NCI-H460 (cell line): ENCODE measurements at places on chromosomes 6 and 20.

DNA sequence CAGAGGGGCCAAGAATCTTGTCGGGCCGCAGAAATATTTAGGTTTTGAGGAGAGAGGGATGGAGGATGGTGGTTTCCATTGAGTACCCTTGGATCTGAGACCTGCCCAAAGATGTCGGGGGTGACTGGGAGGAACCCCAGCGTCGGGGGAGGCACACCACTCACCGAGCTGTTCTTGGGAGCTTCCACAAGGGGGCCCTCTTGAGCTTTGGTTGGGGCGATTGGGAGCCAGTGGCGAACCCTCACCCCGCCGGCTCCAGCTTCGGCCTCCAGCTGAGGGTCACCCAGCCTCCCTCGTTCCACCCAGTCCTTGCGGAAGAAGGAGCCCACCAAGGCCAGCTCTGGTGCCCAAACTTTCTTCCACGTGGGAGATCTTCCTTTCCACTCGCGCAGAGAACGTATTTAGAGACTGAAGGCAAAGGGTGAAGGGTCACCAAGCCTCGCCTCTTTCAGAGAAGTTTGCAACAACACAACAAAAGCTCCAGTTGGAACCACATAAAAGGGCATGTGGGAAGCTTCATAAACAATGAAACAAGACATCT, 33.6 kb downstream of the APCDD1L start:
- peak; percentile 6 for DNase-seq

DNA sequence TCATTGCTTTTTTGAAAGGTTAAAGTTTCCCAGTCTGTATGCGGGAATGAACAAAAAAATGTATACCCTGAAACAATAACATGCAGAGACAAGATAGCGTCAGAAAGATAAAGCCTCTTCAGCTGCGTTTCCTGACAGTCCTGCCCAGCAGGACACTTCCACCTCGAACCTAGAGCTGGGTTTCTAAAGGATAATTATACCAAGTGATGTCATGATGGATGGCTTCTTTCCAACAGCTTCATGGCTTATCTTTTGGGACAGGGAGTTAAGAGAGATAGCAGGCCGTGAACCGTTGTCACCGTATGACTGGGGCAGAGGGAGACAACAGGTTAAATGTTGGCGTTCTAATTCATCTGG, 267.6 kb upstream of the SGK1 start:
- no peak for DNase-seq

GRCh38 chr6:14149739-14150130, 32.2 kb downstream of the CD83 start:
- no peak for DNase-seq

GRCh38 chr6:155584006-155584405, 128.4 kb upstream of the NOX3 start:
- no peak for DNase-seq

GRCh38 chr20:7459083-7459482, 481.2 kb downstream of the HAO1 start:
- DNase-seq = no peak

GRCh38 chr20:25230166-25230831, 17.6 kb upstream of the PYGB start:
- no peak for DNase-seq

GRCh38 chr6:110180228-110181008, at the start of gene CDC40:
Gene CDC40, plus strand, starts transcription at chr6:110180427. Its CDS starts 18 bp downstream, at chr6:110180445.
- DNase-seq = no peak

DNA sequence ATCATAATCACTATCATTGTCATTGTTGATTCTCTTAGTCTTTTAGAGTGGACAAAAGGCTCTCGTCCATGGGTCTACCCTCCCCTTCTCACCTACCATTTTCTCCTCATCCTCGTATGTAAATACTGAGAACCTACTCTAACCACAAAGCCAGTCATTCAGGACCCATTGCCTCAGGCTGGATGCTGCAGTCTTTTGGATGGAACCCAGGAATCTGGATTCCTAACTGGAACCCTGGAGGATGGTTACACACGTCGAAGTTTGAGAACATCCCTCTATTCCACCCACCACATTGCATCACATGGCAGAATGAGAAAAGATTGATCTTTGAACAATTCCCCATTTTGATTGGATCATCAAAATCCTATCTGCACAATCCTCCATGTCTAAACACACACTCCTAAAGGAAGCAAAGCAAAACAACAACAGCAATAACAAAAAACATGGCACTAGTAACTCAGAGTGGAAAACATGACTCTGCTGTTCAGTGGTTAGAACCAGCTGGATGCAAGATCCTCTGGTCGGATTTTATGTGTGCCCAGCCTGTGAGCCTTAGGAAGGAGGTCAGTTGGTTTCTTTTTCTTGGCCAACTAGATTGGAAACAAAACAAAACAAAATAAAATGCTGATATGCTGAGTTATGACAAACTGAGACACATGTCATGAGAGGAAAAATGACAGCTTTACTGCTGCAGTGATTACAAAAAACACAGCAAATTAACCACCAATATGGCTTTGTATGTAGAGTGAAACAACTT, 38.0 kb downstream of the TSHZ2 start:
- DNase-seq = no peak

DNA sequence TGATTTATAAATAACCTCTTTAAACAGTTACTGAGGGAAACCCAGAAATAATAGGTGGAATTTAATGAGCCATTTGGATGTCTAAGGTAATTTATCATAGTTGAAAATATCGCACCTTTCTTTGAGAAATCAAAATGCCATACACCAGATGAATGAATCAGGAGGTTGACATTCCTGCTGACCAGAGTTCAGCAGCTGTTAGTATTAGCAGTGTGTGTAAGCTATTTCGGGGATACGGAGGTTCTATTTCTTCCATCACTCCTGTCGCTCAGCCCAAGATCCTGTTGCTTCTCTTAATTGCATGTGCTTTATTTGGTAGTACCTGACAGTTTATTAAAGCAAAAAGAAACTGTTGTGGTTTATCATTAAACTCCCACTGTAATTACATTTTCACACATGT, 67.1 kb downstream of the HDGFL1 start:
- DNase-seq = peak; percentile 81

DNA sequence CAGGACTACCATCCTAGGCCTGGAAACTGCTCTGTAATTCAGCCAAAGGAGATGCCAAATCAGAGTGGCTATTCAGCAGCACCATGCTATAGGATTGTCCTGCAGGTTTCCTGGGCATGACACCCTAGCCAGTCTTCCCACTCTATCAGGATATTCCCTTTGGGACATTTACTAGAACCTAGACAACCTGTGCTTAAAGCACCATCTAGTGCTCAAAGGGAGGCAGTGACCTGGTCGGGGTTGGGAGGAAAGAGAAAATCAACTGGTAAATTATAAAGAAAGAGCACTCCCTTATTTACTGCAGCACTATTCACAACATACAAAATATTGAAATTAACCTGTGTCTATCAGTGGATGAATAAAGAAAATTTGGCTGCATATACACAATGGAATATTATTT, 67.2 kb upstream of the SMLR1 start:
- no peak for DNase-seq

DNA sequence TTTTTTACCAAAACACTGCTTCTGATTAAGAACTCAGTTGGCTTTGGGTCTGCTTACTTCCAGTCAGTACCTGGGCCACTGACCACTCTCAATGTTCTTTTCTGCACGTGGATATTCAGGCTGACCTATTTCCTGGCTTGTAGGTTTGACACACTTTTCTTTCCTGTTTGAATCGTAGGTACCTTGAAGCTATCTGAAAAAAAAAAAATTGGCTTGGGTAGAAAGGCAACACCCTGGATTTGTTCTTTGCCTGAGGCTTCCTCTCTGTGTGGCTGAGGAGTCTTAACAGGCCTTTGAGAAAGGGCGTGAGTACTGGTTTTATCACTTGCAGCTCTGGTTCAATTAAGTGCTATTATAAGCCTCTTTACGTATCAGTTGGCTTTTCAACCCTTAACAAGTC, 60.6 kb upstream of the IL20RA start:
- DNase-seq = no peak

DNA sequence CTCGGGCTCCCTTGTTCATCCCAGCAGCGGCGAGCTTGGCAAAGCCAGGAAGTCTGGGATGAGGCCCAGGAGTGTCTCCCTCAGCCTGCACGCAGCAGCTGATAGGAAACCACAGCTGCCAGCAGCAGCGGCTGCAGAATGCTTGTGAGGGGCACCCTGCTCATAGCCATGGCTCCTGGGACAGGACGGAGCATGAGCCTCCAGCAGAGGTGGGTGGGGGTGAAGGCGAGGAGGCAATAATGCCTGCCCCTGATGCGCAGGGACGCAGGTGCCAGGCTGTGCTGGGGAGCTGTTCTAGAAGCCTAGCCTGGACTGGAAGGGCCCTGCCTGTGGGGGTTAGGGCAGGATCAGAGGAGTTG, 157.9 kb downstream of the CD83 start:
- no peak for DNase-seq
